ENCODE measurements at places on chromosomes 6 and 20.

- DNase-seq = no peak
Measured at GRCh38 chr6:35046862-35047261, 94.3 kb downstream of the TCP11 start.

DNA sequence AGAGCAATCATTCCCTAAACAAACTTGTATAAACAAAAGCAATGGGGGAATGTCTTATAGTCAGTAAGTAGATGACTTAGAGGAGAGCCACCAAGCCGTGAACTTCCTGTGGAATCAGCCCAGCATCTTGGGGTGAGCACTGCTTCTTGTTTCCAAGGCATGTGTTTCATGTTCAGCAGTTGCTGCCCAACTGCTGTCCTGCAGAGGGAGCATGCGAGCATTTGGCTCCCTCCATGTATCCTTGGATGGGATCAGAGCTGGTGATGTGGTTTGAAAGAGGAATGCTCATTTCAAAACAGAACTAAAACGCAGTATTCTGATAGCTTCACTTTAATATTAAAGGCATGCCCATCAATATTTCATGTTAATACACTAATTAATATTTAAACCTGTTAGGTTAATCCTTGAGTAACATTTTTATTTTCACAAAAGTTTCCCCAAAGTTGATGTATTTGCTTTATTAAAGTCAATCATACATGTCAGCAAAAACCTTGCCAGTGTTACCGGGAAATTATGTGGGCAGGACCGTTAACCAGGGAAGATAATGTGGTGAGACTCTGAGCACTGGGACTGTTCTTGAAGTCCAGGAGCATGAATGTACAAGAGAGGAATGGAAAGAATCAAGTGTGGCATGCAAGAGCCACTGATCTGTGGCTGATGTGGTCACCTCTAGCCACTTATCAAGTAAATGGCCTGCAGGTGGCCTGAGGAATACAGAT, 172.1 kb upstream of the GGTLC1 start:
- DNase-seq = peak; percentile 69

DNA sequence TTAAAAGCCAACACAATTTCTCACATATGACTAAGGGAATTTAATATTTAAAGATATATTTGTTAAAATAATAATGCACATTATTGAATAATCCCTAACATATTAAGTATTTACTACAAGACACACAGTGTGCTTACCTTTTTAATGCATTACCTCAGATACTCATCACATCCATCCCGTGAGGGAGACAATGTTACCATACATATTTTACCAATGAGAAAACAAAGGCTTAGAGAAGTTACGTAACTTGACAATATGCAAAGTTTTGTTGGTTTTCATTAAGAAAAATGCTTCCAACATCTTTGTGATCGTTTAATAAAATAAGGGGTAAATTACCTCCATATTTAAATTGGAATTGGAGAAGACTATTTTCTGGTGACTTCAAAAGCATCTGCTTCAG, 4.3 kb downstream of the IFNGR1 start:
- no peak for DNase-seq

DNA sequence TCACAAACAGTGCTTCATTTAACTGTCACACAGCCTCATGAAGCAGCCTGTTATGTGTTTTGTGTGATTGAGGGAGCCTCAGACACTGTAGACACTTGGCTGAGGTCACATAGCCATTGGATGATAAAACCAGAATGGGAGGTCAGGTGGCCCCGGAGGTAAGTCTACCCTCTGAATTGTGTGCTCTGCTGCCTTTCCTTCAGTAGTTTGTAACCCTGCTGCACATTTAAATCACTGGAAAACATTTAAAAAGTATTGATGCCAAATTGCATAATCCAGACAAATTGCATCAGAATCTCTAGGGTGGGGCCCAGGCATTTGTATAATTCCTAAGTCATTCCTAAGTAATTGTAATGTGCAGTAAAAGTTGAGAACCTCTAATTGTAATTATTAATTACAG, 85.2 kb upstream of the ECI2 start:
- no peak for DNase-seq

- DNase-seq = no peak
Measured at GRCh38 chr6:100261486-100261885, 203.2 kb downstream of the SIM1 start.

- DNase-seq = peak; percentile 62
Measured at GRCh38 chr6:139109558-139109957, 25.3 kb upstream of the HECA start.

DNA sequence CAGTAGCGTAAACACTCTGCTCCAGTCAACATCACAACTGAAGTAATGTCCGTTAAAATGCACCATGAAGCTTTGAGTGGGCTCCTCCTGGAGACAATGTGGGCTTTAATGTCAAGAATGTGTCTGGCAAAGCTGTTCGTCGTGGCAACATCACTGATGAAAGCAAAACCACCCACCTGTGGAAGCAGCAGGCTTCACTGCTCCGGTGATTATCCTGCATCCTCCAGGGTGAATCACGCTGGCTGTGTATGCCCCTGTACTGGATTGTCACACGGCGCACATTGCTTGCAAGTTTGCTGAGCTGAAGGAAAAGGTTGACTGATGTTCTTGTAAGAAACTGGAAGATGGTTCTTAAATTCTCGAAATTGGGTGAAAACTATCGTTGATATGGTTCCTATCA, 128.5 kb downstream of the MOXD1 start:
- DNase-seq = no peak

DNA sequence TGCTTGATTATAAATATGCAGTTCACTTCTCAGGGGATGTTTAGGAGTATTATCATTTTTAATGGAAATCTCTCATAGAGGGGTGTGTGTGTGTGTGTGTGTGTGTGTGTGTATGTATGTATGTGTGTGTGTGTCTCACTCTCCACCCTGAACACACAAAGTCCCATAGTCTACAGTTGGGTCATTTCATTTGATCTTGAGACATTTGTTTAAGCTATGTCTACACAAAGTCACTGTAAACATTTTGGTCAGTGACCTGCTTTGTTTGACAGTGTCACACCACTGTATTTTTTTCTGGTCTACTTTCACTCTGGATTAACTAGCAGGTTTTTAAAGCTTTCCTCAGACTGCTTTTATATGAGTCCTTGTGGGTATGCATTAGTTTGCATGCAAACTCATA, 215.2 kb downstream of the GRIK2 start:
- DNase-seq = no peak

DNA sequence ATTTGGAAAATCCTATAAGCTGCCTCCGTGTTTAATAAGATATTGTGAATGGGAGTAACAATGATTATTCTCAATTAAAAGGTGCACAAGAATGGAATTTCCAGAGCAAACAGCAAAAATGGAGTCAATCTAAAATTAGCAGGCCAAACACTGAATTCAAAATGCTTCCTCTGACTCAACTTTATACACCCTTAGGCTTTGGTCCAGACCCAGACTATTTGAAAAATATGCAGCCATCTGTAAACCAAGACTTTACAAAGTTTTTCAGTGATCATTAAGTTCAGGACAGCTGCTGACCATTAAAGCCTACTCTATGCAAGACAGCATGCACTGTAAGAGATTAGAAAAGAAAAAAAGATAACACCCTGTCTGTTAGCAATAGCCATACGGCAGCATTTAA, 39.4 kb upstream of the CCN6 start:
- DNase-seq = no peak

DNA sequence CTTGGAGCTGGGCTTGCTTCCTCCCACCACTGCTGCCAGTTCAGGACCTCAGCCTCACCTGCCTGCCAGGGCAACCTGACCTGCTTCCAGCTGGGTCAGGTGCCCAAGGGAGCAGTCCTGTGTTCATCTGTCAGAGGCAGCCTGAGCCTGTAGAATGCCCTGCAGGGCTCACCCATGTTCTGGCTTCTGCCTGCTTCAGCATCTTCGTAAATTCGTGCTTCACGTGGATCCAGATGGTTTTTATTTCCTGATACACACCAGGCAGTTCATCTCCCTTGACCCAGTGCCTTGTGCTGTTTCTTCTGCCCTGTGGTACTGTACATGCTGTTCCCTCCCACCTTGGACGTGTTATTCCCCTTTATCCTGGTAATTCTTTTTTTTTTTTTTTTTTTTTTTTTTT, 50.2 kb downstream of the ARID1B start:
- no peak for DNase-seq

DNA sequence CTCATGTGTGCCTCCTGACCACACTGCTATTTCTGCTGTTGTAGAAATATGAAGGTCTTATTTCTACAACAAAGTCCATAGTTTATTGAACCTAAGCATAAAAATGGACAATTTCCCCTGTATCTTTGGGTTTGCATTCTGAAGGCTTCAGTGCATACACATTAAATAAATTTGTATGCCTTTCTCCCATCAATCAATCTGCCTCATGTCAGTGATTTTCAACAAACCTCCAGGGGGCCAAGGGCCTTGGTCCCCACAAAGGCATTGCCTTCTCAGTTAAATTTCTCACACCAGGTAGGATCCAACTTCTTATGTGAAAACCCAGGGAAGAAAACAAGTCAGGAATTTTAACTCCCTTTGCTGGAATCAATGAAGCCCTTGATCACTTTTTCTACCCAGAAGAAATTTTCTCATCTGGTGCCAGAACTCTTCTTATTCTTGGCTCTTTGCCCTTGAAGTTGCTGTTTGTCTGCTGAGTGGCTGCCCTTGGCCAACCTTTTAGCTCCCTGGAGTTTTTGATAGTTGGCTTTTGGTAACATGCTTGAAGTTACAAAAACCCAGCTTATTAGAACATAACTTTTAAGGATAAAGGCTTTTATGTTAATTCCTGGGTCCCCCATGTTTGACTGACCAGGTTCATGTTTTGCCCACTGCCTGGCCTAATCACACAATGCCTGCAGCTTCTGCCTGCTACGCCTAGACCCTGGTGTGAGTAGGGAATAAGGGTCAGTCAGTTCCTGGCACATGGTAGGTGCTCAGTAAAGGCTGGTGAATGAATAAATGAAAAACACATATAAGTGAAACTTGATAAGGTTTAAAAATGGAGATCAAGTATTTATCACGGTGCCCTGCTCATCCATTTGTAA, 37.0 kb downstream of the SHLD1 start:
- DNase-seq = no peak

GRCh38 chr20:1961374-1961773, 32.5 kb downstream of the PDYN start:
- DNase-seq = no peak

GRCh38 chr6:79797912-79798311, 149.4 kb downstream of the ELOVL4 start:
- no peak for DNase-seq

GRCh38 chr20:48818481-48818987, 9.3 kb downstream of the PREX1 start:
- DNase-seq = no peak

DNA sequence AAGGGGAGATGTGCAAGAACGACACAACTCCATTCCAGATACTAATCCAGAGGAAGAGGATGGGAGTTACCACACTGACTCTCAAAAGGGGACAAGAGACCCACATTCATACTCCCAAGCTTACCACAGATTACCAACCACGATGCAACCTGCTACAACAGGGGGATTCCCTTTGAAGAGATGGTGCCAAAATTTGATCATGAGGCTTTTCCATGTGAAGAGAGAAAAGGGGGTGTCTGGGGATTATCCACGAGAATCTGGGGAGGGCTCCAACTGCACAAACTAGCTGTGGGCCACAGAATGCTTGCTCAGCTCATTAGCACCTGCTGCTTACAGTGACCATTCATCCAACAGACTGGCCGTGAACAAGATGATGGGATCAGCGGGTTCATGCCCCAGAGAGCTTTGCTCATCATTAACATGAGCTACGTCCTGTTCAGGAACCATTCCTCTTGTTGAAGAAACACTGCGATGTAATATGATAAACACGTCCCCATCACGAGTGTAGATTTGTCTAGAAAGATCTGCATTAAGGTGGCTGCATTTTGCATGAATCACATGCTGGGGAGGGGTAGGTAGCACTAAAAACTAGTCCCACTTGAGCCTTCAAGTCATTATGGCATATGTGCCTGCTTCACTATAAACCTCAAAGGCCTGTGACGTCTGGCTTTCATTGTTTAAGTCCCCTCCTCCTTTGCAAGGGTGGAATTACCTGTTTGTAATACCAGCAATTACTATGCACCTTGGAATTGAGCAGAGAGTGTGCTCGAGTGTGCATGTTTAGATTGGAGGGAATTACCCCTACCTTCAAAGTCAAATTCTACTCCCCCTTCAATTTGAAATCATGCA, 4.0 kb downstream of the PLAGL2 start:
- DNase-seq = peak; percentile 40

DNA sequence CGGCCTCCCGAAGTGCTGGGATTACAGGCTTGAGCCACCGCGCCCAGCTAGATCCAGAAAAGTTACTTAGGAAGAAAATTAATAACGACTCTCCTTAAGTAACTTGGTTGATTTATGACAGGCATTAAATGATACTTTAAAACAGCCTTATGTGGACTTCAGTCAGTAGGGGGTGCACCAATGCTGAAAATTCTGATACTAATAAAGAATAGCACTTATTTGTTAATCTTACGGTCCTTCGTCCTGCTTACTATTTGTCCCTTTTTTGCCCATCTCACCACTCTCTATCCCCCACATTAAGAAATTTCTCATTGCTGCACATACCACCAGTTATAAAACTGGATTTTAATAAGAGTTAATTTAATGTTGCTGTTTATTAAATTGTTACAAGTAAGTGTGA, 12.7 kb upstream of the PRELID3B start:
- no peak for DNase-seq

DNA sequence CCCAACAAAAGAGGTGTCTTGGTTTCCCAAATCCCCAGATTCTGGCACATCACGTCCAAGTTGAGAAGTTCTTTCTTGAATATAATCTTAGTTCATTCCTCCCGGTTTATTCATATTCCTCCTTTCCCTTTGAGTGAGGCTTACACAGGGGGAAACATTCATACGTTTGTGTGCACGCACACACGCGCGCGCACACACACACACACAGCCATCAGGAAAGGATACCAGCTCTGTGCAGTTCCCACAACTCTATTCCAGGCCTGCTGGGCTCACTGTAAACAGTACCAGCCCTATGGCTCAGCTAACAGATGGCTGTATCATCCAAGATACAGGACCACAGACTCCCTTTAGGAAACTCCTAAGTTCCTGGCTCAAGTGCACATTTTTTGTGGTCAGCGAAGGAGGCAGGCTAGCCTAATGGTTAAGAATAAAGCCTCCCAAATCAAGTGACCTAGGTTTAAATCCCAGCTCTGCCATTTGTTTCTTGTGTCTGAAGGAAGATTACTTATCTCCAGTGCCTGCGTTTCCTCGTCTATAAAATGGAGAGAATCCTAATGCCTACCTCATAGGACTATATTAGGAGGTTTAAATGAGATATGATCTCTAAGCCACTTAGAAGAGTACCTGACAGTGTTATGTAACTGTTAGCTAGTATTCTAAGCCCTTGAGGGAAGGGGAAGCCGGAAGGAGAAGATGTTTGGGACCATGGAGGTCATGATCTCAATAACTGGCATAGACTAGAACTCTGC, 3.7 kb upstream of the TAF8 start:
- DNase-seq = no peak
